C1 segment of cervical spinal cord (tissue), 14 donors: ENCODE measurements at places on chromosomes 5 and 9.

DNA sequence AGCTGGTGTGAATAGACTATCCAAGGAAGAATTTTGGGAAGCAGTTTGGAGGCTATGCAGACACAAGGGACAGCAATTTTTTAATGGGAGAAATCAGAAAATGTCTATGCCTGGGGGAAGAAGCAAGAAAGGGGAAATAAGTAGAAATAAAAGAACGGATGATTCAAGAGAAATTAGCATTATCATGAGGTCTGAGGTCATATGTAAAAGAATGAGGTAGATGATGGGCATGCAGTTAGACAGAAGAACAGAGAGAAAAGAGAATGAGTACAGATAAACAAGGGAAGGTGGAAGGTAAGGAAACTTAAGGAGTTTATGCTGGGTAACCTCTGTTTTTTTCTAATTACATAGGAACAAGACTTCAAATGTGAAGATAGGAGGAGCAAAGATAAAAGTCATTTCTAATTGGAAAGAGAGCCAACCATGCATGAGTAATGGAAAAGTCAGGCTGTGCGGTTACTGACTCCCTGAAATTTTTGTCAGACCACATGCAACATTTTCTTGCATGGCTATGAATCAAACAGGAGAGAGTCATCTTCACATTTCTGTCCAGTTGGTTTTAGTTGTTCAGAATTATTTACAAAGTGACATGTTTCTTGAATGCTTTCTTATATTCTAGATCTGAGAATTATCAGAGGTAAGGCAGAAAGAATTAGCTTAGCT lies 101.0 kb upstream of the PIK3R1 start:
- DNase-seq, result no peak

GRCh38 chr5:159765135-159765433 lies 151.2 kb upstream of the ADRA1B start:
- DNase-seq, result no peak

DNA sequence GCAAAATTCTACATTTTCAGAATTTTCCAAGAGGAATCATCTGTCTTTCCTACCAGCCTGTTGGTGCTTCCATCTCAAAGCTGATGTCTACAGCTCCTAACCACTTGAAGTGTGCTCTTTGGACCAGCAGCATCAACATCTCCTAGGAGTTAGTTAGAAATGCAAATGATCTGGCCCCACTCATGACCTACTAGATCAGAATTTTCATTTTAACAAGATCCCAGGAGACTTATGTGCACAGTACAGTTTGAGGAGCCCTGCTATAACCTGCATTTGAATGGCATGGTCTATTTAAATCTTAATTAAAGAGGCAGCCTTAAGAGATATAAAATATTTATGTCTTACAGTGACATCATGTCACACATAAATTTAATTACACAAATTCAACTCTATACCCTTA lies 33.8 kb downstream of the ITK start:
- DNase-seq, result no peak

DNA sequence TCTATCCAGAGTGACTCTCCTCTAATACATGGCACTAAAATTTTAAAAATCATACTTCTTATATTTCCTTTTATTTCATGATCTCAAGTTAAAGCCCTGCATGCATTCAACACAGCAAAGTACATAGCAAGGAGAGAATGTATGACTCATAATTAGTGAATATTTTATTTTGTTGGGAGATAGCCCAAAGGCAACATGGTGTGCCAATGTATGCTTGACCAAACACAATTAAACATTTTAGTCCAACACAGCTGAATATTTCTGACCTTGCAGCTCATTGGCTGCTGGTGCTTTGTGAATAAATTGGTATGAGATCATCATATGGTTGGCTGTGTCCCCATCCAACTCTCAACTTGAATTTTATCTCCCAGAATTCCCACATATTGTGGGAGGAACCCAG lies 103.5 kb downstream of the NPR3 start:
- DNase-seq, result no peak

- DNase-seq, result no peak
Measured at GRCh38 chr5:33888587-33888986, 3.2 kb downstream of the ADAMTS12 start.

- no peak for DNase-seq
Measured at GRCh38 chr9:136712690-136713544, 545 bp downstream of the DIPK1B start.

- DNase-seq, result no peak
Measured at GRCh38 chr9:83491413-83491812, 46.8 kb downstream of the FRMD3 start.

GRCh38 chr9:15485836-15486666 lies 24.7 kb downstream of the PSIP1 start:
- DNase-seq, result no peak

- no peak for DNase-seq
Measured at GRCh38 chr9:131391020-131391419, 2.9 kb upstream of the PRRC2B start.

- no peak for DNase-seq
Measured at GRCh38 chr9:2424619-2425033, 197.0 kb upstream of the VLDLR start.

GRCh38 chr9:117189121-117189520 lies 225.7 kb downstream of the ASTN2 start:
- DNase-seq, result no peak

- DNase-seq, result no peak
Measured at GRCh38 chr5:74141053-74141452, 499.5 kb downstream of the ENC1 start.

DNA sequence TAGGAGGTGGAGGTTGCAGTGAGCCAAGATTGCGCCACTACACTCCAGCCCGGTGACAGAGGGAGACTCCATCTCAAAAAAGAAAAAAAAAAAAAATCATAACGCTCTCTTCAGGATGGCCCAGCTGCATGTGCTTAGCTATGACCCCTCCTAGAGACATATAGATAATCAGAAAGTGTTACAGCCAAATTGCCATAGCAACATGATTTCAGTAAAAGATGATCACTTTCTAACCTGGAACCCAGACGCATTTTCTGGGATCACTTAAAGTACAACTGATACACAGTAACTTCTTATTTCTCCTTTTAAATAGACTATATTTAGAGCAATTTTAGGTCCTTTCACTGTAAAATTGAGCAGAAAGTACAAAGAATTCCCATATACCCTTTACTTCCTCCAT lies 372.9 kb downstream of the CDH18 start:
- no peak for DNase-seq

GRCh38 chr5:109743041-109743531 lies 53.4 kb downstream of the MAN2A1 start:
- DNase-seq, result no peak

GRCh38 chr9:90569511-90569910 lies 73.1 kb downstream of the DIRAS2 start:
- DNase-seq, result no peak

- no peak for DNase-seq
Measured at GRCh38 chr5:166262395-166262794, 2029.0 kb upstream of the WWC1 start.

DNA sequence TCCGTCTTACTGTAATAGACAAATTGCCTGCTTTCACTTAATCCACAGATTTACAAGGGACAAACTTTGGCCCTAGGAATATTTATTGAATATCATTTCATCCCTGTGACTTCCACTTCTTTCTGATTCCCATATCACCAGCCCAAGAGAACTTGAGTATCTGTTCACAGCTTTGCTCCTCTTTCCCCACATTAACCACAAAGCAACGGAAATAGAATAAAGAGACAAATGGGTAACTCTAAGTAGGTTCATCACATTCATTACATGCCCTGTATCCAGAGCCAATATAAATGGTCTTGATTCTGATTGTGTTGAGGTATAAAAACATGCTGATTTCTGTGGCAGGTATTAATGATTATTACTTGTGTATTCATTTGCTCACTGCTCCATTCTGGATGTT lies 41.9 kb downstream of the TMEM252 start:
- no peak for DNase-seq

DNA sequence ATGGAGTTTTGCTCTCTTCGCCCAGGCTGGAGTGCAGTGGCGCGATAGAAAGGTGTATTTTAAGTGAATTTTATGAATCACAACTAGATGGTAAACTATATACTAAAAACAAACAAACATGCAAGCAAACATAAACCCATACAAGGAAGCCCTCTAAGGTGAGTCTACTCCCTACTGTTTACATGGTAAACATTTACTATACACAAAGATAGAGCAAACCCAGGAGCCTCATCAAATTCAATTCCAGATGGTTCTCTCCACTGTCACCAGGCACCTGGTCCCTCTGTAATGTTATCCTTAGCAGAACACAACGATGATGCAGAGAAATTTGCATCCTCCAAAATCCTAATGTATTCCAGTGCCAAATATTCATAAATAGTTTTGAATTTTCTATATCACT lies 17.9 kb downstream of the ANKH start:
- no peak for DNase-seq

GRCh38 chr5:88058625-88059024 lies 210.0 kb downstream of the TMEM161B start:
- DNase-seq, result no peak

DNA sequence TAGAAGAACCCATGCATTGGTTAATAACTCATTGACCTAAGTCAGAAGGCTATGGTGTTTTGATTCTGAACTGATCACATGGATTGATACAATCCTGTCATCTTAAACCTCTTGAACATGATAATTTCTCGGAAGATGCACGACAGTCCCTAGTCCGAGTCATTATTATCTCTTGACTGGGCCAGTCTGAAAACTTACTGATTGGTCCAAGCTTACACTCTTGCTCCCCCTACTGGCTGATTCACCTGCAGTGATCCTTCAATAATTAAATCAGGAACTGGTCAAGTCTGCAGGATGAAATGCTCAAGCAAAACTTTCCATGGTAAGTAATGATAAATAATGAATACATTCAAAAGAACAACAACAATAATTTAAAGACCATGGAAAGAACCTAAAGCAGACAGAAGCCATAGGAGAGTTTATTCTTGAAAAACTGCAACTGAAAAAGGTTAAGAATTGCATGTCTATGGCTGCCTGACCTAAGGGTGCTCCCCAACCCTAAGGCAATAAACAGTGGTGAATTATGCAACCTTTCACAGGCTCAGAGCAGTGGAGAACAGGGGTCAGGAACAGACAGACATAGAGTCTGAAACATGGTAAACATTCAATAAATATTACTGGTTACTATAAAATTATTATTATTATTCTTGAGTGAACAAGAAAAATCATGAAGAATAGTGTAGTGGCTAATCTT lies 79.3 kb downstream of the BRINP1 start:
- DNase-seq, result no peak

DNA sequence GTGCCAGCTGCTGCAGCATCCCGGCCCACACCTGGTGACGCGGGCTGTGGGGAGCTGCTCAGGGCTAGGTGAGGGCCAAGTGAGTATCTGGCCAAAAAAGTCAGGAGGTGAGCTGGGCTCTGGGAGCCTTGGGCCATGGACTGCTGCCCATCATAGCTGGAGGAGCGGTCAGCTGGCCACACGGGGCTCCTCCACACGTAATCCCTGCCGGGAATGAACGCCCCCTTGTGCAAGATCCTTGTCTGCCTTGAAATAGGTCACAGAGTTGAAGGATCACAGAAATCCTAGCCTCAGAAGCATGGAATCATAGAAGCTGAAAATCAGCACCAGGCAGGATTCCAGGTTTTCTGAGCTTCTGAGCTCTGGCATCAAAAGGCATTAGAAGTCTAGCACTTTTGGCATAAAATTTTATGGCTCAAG lies 16.8 kb upstream of the COL27A1 start:
- DNase-seq, result no peak

DNA sequence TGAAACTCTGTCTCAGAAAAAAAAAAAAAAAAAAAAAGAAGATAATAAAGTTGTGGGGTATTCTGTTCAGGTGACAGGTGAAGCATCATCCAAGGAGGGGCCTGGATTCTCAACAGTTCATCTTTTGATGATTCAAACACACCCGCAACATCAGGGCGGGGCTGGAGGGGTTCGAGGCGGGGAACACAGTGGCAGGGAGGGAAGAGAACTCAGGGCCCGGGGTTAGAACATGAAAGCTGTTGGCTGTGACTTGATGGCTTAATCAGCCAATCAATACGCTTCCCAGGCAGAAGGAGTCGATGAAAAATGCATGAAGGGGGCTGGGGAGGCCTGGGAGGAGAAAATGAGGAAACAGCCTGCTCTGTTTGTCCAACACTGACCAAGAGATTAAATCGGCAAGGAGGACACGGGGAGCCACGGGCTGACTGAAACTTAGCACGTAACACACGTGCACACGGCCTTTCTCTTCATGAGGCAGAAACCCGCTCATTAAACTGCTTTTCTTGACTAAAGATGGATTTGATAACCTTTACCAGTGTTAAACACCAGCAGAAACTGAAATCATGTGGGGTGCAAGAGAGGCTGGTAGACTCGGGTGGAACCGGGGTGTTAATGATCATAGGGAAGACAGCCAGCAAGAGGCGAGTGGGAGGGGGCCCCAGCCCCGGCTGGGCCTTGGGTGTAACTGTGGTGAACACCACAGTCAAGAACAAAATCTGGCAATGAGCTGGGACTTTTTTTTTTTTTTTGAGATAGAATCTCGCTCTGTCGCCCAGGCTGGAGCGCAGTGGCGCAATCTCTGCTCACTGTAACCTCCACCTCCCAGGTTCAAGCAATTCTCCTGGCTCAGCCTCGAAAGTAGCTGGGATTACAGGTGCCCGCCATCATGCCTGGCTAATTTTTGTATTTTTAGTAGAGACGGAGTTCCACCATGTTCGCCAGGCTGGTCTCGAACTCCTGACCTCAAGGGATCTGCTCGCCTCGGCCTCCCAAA lies 105.7 kb upstream of the RAPGEF1 start:
- no peak for DNase-seq

GRCh38 chr9:71245651-71246050 lies 124.2 kb upstream of the TRPM3 start:
- no peak for DNase-seq

DNA sequence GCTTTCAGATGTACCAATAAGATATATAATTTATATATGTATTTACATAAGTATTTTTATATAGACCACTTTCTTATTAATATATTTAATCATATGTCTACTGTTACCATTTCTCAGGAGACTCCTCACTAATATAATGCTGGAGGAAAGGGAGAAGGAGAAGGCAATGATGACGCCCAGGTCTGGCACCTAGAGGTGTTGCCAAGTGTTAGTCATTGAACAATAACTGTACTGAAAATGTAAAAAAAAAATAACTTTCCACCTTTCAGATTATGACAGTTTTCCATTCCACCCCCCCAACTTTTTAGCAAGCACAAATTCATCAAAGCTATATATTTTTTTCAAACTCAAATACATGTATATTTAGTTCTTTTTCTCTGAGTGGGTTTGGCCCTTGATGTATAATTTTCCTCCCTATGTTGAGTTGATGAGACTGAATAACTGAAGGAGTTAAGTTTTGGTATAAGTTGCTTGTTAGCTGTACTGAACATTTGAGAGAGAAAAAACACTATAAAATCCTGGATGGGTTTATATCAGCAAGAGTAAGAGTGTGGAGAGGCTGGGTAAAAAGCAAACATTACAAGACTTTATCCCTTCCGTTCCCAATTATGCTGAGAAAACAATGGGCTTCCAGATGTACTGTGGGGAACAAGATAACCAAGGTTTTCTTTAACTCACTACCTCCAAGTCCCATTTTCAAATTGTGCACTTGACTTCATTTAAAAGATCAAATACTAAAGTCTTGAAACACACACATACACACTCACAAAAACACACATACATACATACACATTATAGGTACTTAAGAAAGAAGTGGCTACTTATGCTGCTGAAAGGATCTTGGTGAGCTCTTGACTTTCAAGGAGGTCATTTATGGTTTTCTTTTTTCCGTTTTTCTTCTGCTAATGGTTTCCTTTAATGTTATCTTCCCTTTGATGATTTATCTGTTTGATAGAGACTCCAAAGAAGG lies 142.8 kb upstream of the IFNE start:
- DNase-seq, result no peak
